Caco-2 (cell line): ENCODE measurements at places on chromosomes 12 and 14. TPM values are rescaled to one million over a fixed set of nuclear protein-coding genes. Genes with fewer than 3 reads are reported as not detected.

- no peak for DNase-seq
Observed at GRCh38 chr14:81165188-81165587, 55.6 kb downstream of the GTF2A1 start.

- no peak for DNase-seq
Observed at GRCh38 chr12:118334939-118335567, 37.7 kb downstream of the TAOK3 start.

GRCh38 chr14:50035214-50035613 is 81.2 kb downstream of the VCPKMT start:
- DNase-seq, result peak; percentile 45

GRCh38 chr14:104228221-104228620 is 89.8 kb downstream of the KIF26A start:
- no peak for DNase-seq

DNA sequence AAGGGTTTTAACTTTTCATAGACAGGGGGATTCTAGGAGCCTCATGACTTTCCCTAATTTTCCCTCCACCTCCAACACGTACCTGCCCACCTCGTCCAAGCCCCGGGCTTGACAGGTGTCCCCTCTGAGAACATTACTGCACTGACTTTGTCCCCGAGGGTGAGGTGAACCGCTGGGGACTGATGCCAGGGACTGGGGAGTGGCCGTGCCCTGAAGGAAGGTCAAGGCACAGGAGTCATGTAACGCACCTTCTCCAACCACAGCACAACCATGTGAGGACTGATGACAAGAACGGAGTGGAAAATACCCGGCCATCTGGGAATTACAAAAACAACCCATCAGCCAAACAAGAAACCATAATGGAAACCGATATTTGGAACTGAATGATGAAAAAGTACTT is 214.7 kb upstream of the C14orf180 start:
- DNase-seq, result no peak

GRCh38 chr14:99506276-99506675 is 25.1 kb downstream of the CCNK start:
- DNase-seq, result no peak

Gene EEA1
- total RNA-seq, result 68.9 TPM in 2 replicates

Gene KRT6C
- not detected in 2 replicates for total RNA-seq

Gene KRT3
- not detected in 2 replicates for total RNA-seq

- DNase-seq, result no peak
Observed at GRCh38 chr14:99612071-99612737, 8.2 kb upstream of the CCDC85C start.

DNA sequence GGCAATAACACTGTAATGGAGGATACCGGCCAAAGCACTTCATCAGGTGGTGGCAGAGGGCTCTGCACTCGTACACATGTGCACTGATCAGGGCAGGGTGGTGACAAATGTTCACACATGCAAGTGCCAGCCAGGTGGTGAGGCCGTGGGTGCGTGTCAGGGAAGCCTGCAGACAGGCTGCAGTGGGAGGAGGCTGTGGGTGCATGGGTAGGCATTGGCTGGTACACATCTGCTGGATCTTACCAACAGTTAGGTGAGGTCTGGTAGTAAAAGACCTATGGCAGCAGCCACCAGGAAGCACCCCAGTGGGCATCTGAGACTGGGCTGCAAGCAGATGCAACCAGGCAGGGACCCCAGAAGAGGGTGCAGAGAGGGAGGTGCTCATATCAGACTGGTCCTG is 65.3 kb downstream of the PDE6H start:
- DNase-seq, result no peak

- no peak for DNase-seq
Observed at GRCh38 chr12:40828593-40828990, 136.4 kb downstream of the CNTN1 start.

DNA sequence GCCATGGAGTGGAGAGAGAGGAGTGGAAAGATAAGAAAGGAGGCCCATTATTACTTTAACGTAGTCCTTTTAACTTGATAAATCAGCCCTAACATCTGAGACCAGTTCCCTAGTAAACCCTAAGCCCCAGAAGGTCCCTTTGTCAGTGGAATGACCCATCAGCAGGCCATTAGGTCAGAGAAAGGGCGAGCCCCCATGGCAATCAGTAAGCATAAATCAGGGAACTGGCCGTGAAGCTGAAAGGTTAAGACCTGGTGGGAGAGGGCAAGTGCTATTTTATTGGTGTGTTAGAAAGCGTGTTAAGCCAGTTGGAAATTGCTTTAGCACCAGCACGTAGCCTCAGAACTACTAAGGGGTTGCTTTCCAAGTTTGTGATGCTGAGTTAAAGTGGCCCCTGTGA is 708.0 kb downstream of the BCL11B start:
- no peak for DNase-seq

GRCh38 chr12:3371018-3371417 is 120.0 kb upstream of the PRMT8 start:
- peak; percentile 19 for DNase-seq

Gene CCDC197
- not detected in 2 replicates for total RNA-seq

DNA sequence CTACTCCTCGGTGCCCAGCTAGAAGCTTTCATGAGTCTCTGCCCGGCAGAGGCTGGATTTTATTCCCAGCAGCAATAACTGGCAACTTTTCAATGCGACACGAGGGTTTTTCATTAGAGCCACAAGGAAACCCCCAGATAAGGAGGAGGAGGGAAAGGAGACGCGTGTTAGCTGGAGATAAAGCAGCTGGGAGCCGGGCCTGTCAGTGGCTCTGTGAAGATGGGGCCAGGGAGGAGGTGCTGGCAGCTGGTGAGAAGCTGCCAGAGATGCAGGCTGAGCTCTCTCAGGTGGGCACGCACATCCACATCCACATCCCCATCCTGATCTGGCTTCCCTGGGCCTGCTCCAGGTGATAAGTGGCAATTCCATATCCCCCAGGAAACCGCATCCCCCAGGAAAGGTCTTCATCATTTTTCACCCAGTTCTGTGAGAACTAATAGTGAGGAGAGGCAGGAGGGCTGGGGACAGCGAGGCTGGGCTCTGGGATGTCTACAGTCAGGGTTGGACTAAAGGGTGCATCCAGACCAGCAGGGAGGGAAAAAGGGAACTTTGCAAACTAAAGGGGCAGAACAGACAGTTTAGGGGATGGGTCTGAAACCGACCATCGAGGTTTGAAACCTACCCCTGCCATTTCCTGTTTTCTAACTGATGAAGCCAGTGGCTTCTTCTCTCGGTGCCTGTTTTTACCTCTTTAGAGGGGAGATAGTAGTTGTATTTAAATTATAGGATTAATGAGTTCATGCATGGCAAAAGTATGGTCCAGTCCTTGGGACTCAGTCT is 413.2 kb downstream of the DPF3 start:
- no peak for DNase-seq

Gene DHH
- 0.16 TPM in 1 of 2 replicates, not detected in the other for total RNA-seq

DNA sequence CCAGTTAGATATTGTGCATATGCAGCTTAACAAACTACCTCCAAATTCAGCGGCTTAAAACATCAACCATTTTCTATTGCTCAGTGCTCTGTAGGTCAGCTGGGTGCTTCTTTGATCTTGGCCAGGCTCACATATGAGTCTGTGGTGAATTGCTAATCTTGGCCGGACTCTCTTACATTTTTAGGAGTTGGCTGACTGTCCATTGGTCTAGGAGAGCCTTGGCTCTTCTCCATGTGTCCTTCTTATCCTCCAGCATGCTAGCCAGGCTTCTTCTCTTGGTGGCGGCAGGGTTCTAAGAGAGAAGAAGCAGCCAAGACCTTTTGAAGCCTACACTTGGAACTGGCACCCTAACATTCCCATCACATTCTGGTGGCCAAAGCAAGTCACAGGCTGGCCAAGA is 174.3 kb upstream of the PWP1 start:
- no peak for DNase-seq

Gene JAG2
- total RNA-seq, result 34.5 and 43.0 TPM in 2 replicates

Gene DIO2
- 3.4 and 4.9 TPM in 2 replicates for total RNA-seq

- DNase-seq, result no peak
Observed at GRCh38 chr12:16198884-16199283, 78.6 kb downstream of the SLC15A5 start.

Gene ZNF891
- total RNA-seq, result 2.0 and 2.3 TPM in 2 replicates

- peak; percentile 99 for DNase-seq
Observed at GRCh38 chr12:48890657-48891418, 25.2 kb upstream of the RND1 start.

Gene RNASE2
- total RNA-seq, result not detected in 2 replicates

- DNase-seq, result no peak
Observed at GRCh38 chr14:105562713-105563346, 36.4 kb downstream of the TMEM121 start.

DNA sequence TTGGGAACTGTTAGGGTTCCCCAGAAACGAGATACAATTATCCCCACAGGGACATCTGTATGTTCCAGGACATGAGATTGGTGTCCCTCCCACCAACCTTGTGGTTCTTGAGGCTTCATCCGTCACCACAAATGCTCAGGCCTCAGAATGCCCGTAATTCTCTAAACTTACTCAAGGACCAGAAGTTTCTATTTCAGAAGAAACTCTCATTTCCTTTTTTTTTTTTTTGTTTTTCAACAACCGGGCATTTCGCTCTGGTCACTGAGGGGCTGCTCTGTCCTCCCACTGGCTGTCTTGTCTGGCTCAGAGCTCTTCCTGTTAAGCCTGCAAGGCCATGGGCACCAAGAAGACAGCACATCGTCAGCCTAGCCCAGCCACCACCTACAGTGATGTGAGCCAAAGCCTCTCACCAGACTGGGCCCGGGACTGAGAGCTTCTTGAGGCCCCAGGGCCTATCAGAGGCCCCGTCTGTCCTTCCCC is 36.2 kb downstream of the VDR start:
- no peak for DNase-seq

Gene PLA2G1B
- total RNA-seq, result not detected in 2 replicates

- DNase-seq, result no peak
Observed at GRCh38 chr14:64324895-64325294, 30.7 kb upstream of the ESR2 start.

DNA sequence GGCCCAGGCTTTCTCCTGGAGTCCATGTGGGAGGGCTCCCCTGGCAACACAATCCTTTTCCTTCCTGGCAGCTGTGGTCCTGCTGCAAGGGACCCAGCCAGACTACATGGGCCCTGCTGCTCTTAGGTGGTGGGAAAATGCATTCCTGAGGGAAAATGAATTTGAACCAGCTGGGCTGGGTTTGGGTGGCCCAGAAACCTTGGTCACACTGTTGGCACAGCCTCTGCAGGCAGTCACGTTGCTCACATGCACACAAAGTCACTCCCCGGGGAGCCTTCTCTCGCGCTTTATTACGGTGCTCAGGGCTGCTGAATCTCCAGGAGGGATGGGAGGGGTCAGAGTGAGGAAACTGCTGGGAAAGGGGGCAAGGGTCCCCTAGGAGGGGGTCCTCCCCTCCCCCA is 17.2 kb downstream of the PLEKHG3 start:
- DNase-seq, result no peak

GRCh38 chr14:67852926-67853604 is 33.5 kb downstream of the RAD51B start:
- no peak for DNase-seq

DNA sequence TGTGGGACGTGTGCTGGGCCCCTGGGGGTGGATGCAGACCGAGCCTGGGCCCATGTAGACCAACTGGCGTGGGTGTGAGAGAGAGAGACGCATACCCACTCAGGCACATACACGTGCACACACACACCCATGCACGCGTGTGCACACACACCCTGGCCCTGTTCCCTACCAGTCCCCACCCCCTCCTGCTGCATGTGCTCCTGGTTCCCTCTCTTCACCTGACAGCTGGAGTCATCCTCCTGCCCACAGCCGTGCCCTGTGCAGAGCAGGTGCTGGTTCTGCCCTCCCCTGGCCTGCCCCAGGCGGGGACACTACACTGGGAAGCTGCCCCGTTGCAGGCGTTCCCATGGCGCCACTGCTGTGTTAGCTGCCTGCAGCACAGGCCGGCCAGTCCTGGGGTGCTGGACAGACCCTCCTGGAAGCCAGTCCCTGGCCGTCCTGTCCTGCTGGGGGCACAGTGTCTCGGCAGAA is 18.5 kb downstream of the PACS2 start:
- no peak for DNase-seq

DNA sequence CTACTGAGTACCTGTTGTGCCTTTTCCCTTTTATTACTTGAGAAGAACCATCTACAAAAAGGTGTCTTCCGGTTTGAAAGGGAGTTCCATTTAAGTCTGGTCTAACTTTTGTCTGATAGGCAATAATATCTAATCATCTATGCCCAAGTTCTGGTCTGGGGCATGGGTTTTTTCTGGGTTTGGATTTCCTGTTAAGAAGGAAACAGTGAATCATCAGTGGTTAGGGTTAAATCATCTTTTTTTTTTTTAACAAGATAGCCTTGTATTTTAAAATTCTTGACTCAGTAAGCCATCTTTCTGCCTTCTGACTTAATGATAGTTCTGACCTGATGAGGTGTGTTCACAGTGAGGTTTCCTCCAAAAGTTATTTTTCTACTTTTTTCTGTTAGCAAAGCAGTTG is 29.3 kb upstream of the CPNE8 start:
- no peak for DNase-seq

- no peak for DNase-seq
Observed at GRCh38 chr12:50609292-50609874, 104.6 kb downstream of the DIP2B start.

Gene FBRSL1
- 90.3 and 96.1 TPM in 2 replicates for total RNA-seq

- DNase-seq, result no peak
Observed at GRCh38 chr12:113276306-113276705, 55.0 kb downstream of the TPCN1 start.

Gene KHNYN
- total RNA-seq, result 50.0 and 50.5 TPM in 2 replicates

DNA sequence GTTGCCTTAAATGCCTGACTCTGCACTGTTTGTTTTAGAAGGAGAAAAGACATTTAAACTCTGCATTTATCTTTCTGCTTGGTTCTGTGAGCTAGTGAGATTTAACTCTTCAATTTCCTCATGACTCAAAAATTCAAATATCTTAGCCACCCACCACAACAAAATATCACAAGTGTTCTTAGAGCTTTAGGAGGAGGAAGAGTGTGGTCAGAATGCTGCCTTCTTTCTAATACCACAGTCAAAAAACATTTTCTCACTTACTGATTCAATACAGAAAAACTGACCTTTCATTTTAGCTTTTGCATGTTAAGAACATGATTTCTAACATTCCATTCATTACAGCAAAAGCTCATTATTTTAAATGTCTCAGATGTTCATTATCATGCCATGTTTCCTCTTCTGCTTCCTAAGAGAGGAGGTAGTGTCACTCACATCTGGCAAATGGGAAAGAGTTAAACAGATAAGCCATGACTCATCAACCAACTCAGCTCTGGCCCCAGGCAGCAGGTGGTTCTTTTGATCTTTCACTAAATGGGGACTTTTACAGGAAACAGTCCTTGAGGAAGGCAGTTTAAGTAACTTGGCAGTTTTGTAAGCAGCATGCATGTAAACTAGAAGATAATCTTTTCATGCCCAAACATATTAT is 56.4 kb upstream of the RNU6-8 start:
- peak; percentile 58 for DNase-seq

Gene GLIPR1L2
- not detected in 2 replicates for total RNA-seq

GRCh38 chr12:50753232-50753769 is 10.6 kb upstream of the ATF1 start:
- no peak for DNase-seq

DNA sequence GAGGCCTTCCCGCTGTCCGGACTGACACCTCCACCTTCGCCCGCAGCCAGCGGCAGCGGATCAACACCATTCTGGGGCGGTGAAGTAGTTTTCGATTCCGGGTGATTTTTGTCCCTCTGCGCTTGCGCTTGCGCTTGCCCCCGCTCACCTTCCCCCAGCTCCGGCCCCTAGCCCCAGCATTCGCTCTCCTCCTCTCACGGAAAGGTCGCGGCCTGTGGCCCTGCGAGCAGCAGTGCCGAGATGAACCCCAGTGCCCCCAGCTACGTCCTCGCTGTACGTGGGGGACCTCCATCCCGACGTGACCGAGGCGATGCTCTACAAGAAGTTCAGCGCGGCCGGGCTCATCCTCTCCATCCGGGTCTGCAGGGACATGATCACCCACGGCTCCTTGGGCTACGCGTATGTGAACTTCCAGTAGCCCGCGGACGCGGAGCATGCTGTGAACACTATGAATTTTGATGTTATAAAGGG is 22.7 kb upstream of the SRGAP1 start:
- DNase-seq, result no peak
